Suprapubic skin (tissue), 4 donors: ENCODE measurements at places on chromosomes 4 and X.

GRCh38 chrX:127112726-127113125 is 293.2 kb downstream of the PRR32 start:
- no peak for DNase-seq

DNA sequence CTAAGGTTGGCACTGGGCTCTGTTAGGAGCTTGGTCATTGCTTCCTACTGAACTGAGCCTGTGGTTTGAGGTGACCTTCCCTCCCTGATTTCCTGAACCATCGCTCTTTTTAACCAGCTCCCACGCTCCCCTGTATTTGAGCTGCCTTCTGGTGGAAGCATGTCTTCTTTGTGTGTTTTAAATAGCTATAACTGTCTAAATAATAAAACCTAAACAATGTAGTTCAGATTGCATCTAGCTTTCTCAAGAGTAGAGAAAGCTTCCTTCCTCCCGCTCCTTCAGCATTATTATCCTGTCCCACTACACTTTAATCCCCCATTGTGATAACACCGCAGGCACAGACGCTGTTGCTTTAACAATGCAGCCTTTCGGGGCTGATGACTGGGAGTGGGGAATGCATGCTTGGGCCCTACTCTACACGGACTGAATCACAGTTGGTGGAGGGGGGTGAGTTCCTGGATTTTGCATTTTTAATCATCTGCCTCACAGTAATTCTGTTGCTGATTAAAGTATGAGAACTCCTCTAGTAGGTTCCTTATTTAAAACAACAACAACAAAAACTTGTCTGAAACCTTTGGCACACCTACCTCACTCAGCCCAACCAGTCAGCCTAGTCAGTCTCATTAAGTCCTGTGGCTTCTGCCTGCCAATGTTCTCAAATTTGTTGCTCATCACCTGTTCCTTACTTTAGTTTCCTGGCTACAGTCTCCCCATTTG is 6.6 kb downstream of the SMS start:
- no peak for DNase-seq

- no peak for DNase-seq
These were observed 5.1 kb upstream of the RAPGEF2 start for GRCh38 chr4:159097785-159098184.

DNA sequence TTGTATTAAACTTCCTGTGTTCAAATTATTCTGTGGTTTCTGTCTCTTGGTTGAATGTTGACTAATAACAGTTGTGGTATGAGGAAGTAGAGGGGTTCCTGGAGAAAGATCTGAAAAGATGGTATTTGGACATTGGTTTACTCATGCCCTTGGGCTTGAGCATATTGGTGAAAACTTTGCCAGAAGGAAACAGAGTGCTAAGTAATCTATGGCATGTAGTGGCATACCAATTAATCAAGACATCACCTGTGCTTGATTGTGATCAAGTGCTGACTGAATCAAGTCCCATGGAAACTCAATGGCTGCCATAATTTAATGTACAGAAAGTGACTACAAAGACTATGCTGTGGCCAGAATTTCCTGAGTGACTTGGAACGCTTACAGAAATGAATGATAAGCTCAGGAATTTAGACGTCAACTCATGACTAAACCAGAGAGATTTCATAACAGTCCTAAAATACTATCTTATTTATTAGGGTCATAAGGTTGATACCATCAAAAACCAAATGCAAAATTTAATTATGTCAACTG is 2062.9 kb downstream of the ARAP2 start:
- no peak for DNase-seq

GRCh38 chr4:90281541-90282355 is 154.6 kb downstream of the CCSER1 start:
- no peak for DNase-seq

GRCh38 chr4:64756016-64756415 is 346.8 kb upstream of the TECRL start:
- no peak for DNase-seq

- no peak for DNase-seq
These were observed 147.6 kb upstream of the NPY2R start for GRCh38 chr4:155060873-155061272.

- DNase-seq, result no peak
These were observed 654.6 kb downstream of the IL1RAPL1 start for GRCh38 chrX:29241809-29242208.

- no peak for DNase-seq
These were observed 396.5 kb downstream of the DTHD1 start for GRCh38 chr4:36677874-36678273.

- DNase-seq, result no peak
These were observed 38.8 kb downstream of the GAB1 start for GRCh38 chr4:143375326-143376073.

- DNase-seq, result no peak
These were observed 18.6 kb upstream of the HSD17B10 start for GRCh38 chrX:53452812-53453211.

GRCh38 chr4:38279650-38280322 is 319.6 kb downstream of the PTTG2 start:
- no peak for DNase-seq

DNA sequence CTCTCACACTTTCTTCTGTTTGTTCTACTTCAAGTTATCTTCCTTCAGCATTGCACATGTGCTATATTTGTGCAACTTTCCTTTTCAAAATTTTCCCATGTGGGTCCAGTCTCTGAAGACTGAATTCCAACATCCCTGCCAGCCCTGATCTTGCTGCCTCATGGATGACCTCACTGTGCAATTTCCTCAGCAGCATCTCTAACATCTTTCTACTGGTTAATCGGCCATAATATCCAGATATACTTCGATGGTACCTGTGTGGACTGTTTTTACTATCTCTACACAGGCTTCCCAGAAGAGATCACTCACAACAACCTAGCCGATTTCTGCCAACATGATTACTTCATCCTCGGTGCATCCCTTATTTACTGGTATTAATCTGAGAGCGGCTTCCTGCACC is 41.5 kb downstream of the GPM6A start:
- DNase-seq, result no peak

GRCh38 chr4:6857009-6857882 is 52.4 kb upstream of the TBC1D14 start:
- no peak for DNase-seq
